ENCODE measurements at places on chromosomes 7 and 10.

GRCh38 chr10:16853201-16853600 lies 36.0 kb upstream of the RSU1 start:
- DNase-seq, result no peak

GRCh38 chr7:17524746-17525145 lies 226.3 kb downstream of the AHR start:
- no peak for DNase-seq

GRCh38 chr7:142066536-142066935 lies 45.0 kb upstream of the MGAM2 start:
- no peak for DNase-seq

GRCh38 chr10:88411772-88412349 lies 171.3 kb downstream of the RNLS start:
- DNase-seq, result no peak

- DNase-seq, result no peak
Observed at GRCh38 chr7:22110881-22111280, 165.2 kb upstream of the CDCA7L start.

- DNase-seq, result no peak
Observed at GRCh38 chr7:121262221-121262620, 66.6 kb upstream of the WNT16 start.
